ENCODE measurements at places on chromosomes 7 and 10.
A peak's percentile ranks its signal among the peaks of the same experiment; 100 is the strongest.

GRCh38 chr10:52337225-52337624 is 23.1 kb downstream of the DKK1 start:
- no peak overlapping the region for H3K4me3 ChIP-seq
- H3K4me1 ChIP-seq, result no peaks in the 10 kb centered on the region
- no peaks in the 10 kb centered on the region for H3K27me3 ChIP-seq
- no peak overlapping the region for H3K27ac ChIP-seq
- DNase-seq, result no peak

DNA sequence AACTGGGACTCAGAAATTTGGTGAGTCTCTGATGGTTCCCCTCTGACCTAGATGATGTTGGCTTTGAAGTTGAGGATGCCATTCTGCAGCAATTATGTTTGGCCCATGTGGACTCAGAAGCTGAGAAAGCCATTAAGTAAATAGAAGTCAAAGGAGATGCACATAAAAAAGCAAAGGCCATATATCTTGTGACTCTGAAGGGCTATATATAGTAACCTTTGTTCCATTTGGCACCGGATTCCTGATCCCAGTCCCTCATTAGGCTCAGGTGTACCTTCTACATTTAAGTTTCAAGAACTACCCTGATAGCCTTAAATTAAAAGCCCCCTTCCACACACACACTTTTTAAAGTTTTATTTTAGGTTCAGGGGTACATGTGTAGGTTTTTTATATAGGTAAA is 50.0 kb upstream of the PDK4 start:
- no peak overlapping the region for H3K4me3 ChIP-seq
- H3K36me3 ChIP-seq, result no peaks in the 10 kb centered on the region
- H3K27me3 ChIP-seq, result no peaks in the 10 kb centered on the region
- no peaks in the 10 kb centered on the region for H3K4me1 ChIP-seq
- H3K27ac ChIP-seq, result no peak overlapping the region

DNA sequence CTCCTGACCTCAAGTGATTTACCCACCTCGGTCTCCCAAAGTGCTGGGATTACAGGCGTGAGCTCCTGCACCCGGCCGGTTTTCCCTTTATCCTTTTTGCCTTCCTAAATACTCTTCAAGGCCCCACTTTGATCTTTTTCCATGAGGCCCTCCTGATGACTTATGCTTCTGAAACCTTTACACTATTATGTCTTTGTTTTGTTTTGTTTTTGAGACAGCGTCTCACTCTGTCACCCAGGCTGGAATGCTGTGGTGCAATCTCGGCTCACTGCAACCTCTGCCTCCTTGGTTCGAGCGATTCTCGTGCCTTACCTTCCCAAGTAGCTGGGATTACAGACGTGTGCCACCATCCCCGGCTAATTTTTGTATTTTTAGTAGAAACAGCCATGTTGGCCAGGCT is 3.8 kb downstream of the STMP1 start:
- no peak overlapping the region for H3K27ac ChIP-seq
- DNase-seq, result no peak
- H3K36me3 ChIP-seq, result peaks cover 5% of the 10 kb centered on the region
- no peak overlapping the region for H3K4me3 ChIP-seq
- peaks cover 10% of the 10 kb centered on the region for H3K4me1 ChIP-seq
- H3K27me3 ChIP-seq, result no peaks in the 10 kb centered on the region

DNA sequence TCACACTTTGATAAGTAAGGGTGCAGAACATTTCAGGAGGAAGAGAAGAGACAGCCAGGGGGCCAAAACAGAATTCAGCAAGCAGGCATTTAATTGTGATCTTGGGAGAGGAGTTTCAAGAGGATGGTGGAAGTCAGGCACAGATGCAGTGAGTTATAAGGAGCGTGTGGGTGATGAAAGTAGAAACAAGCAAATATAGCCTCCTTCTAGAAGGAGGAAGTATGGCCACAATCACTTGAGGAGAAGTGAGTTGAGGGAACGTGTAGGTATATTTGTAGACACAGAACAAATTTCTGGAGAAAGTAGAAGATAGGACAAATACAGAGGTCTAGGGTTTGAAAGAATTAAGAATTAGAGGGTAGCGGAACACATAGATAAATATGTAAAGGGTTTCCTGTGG is 165.8 kb downstream of the CACNB2 start:
- no peaks in the 10 kb centered on the region for H3K27me3 ChIP-seq
- H3K4me3 ChIP-seq, result no peak overlapping the region
- DNase-seq, result no peak
- H3K36me3 ChIP-seq, result no peaks in the 10 kb centered on the region

DNA sequence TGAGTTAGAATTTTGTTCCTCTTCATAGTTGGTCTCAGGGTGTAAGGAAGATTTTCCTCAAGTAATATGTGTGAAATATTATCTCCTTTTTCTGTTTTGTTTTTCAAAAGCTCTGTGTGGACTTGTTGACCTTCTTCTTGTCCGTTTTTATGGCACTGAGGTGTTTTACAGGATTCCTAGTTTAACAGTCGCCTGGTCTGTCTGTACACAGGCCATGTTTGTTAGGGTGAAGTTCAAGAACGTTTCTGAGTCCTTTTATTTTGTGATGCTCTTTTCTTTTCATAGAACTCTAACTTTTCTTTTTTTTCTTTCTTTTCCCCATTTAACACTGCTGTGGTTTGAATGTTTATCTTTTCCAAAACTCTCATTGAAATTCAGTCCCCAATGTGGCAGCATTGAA is 18.5 kb downstream of the TACC2 start:
- no peak overlapping the region for H3K27ac ChIP-seq
- no peak overlapping the region for H3K4me3 ChIP-seq
- no peaks in the 10 kb centered on the region for H3K27me3 ChIP-seq
- no peaks in the 10 kb centered on the region for H3K4me1 ChIP-seq
- no peaks in the 10 kb centered on the region for H3K36me3 ChIP-seq
- no peak for DNase-seq

- no peak overlapping the region for H3K27ac ChIP-seq
- no peaks in the 10 kb centered on the region for H3K36me3 ChIP-seq
- H3K4me1 ChIP-seq, result no peaks in the 10 kb centered on the region
- no peaks in the 10 kb centered on the region for H3K27me3 ChIP-seq
Measured at GRCh38 chr10:1141261-1141660, 85.1 kb downstream of the WDR37 start.

GRCh38 chr10:6416892-6417512 is 163.1 kb downstream of the PRKCQ start:
- no peaks in the 10 kb centered on the region for H3K4me1 ChIP-seq
- no peaks in the 10 kb centered on the region for H3K27me3 ChIP-seq
- DNase-seq, result peak; percentile 68
- H3K27ac ChIP-seq, result no peak overlapping the region
- no peak overlapping the region for H3K4me3 ChIP-seq

- H3K4me1 ChIP-seq, result peaks cover 5% of the 10 kb centered on the region
- no peaks in the 10 kb centered on the region for H3K27me3 ChIP-seq
- H3K4me3 ChIP-seq, result no peak overlapping the region
- H3K36me3 ChIP-seq, result no peaks in the 10 kb centered on the region
- no peak for DNase-seq
Measured at GRCh38 chr7:28675429-28675828, 263.1 kb downstream of the CREB5 start.

- no peaks in the 10 kb centered on the region for H3K27me3 ChIP-seq
- H3K4me1 ChIP-seq, result no peaks in the 10 kb centered on the region
- DNase-seq, result no peak
- H3K27ac ChIP-seq, result no peak overlapping the region
- H3K36me3 ChIP-seq, result no peaks in the 10 kb centered on the region
Measured at GRCh38 chr10:52322936-52323335, 8.9 kb downstream of the DKK1 start.

DNA sequence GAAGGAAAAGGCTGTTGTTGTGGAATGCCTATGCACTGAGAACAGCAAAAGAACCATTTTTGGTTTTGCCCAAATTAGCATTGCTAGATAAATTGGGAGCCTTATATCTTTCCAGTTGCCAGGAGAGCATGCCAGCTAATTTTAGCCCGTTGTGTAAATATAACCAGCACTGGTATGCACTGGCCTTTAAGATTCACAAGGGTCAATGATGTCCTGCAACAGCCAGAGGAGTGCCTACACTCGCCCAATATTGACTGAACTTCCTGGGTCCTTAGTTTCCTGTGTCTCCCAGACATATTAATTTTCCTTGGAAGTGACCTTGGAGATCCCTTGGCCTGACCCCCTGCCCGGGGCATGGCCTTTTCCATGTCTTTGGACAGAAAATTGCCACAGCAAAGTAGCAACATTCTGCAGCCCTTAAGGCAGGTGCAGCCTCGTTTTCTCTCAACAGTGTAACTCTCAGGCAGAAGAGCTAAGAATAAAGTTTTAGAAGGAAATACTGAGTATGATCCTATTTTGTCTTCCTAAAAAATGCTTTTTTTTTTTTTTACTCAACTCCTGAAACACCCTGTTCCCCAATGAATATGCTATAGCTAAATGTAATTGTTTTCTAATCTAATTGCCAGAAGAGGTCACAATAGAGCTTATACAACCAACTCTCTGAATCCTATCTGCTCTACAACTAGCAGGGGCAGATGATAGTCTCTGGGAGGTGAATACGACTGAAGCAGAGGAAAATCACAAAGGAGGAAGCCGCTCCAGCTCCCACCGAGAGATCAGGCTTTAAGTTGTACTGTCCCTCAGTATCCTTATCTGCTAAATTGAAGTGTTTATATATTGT is 131.9 kb upstream of the PCGF5 start:
- H3K4me3 ChIP-seq, result no peak overlapping the region
- H3K27me3 ChIP-seq, result no peaks in the 10 kb centered on the region

DNA sequence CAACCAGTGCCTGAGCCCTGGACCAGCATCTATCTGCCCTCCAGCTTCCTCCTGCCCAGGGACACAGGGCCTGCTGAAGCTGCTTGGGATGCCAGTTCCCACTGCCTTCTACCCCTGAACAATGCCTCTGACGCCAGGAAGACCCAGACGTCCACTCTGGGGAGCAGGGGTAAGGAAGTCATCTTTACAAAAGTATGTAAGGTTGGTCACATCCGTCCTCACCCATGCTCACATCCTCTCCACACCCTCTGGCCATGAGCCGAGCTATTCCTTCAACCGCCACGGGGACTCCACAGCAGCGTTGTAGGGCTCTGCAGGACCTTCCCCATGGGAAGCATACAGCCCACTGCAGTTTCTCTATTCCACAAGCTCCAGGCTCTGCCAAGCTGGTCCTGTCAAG is 58.5 kb downstream of the CLRN3 start:
- DNase-seq, result no peak
- H3K36me3 ChIP-seq, result no peaks in the 10 kb centered on the region
- H3K27ac ChIP-seq, result no peak overlapping the region
- H3K4me3 ChIP-seq, result no peak overlapping the region

DNA sequence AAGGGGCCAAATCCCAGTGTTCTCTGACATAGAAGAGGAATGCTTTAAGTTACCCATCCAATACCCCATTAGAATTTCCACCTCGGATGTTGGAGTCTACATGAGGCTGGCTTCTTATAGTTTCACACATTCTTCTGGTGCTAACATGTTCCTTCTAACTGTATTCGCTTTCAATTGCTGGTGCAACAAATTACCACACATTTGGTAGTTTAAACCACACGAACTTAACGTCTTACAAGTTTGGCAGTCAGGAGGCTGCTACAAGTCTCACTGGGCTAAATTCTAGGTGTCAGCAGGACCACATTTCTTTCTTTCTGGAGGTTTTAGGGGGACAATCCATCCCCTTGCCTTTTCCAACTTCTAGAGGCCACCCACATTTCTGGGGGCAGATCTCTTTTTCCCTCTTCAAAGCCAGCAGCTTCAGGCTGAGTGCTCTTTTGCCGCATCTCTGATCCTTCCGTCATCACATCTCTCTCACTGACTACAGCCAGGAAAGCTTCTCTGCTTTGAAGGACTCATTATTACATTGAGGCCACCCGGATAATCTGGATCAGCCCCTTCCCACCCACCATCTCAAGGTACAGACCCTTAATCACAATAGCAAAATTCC is 5.1 kb upstream of the MACC1 start:
- H3K4me3 ChIP-seq, result no peak overlapping the region
- H3K27ac ChIP-seq, result no peak overlapping the region
- no peaks in the 10 kb centered on the region for H3K36me3 ChIP-seq
- no peak for DNase-seq

DNA sequence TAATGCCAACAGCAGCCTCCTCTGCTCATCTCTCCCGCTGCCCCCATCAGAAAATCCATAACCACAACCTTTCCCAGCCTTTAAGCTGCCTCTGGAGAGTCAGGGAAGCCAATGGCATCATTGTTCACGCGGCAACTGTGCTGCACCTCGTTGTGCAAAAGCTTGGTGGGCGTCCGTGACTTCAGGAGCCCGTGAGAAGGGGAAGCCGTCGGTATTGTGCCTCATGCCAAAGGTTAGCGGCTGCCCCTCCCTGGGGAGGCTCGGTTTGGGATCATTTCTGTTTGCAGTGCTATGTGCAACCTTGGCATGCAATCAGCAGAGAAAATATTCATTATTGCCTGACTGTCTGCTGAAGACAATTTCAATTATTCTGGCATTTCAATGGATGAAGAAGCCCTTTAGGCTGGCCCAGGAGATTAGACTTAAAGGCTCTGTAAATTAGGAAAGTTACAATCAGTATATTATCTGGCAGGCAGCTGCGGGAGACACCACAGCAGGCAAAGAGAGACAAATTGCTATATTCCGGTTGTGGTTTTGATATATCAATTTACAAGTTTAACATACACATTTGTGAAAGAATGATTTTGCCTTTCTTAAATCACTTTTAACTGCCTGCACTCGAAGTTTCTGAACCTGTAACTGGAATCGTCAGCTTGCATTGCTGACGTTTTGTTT is 244.5 kb downstream of the GATA3 start:
- H3K27ac ChIP-seq, result no peak overlapping the region
- H3K4me1 ChIP-seq, result no peaks in the 10 kb centered on the region
- H3K27me3 ChIP-seq, result peaks cover 5% of the 10 kb centered on the region

GRCh38 chr10:32005050-32005449 is 51.2 kb downstream of the KIF5B start:
- H3K27ac ChIP-seq, result no peak overlapping the region
- no peaks in the 10 kb centered on the region for H3K4me1 ChIP-seq
- no peaks in the 10 kb centered on the region for H3K27me3 ChIP-seq
- peak; percentile 67 for DNase-seq

GRCh38 chr7:44324481-44325200 is 753 bp downstream of the CAMK2B start:
- peak overlapping the region; percentile 6 for H3K4me3 ChIP-seq
- H3K27me3 ChIP-seq, result peaks cover 52% of the 10 kb centered on the region
- no peak overlapping the region for H3K27ac ChIP-seq
- H3K36me3 ChIP-seq, result no peaks in the 10 kb centered on the region
- no peaks in the 10 kb centered on the region for H3K4me1 ChIP-seq

GRCh38 chr7:153381275-153382040 is 621.9 kb downstream of the ACTR3B start:
- H3K27ac ChIP-seq, result no peak overlapping the region
- H3K36me3 ChIP-seq, result no peaks in the 10 kb centered on the region
- H3K4me1 ChIP-seq, result no peaks in the 10 kb centered on the region

DNA sequence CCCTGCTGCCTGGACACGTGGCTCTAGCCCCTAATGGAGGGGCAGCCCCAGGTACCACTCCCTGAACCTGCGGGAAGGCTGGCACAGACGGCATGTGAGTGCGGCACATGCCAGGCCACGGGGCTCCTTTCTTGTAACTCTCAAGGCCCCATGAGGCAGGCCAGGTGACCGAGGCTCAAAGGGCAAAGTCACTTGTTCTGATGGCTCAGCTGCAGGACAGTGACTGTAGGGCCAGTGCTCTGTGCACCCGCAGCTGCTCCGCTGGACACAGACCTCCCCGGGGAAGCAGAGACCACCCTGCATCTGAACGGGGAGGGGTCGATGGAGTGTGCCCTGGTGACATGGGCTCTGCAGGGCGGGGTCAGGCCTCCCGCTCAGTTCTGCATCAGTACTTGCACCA is 55.3 kb downstream of the PTPRE start:
- no peaks in the 10 kb centered on the region for H3K4me1 ChIP-seq
- no peaks in the 10 kb centered on the region for H3K27me3 ChIP-seq
- no peaks in the 10 kb centered on the region for H3K36me3 ChIP-seq

Measured in common myeloid progenitor, CD34-positive (primary cell).